T follicular helper cell (primary cell): ENCODE measurements at places on chromosomes 3 and 15.

DNA sequence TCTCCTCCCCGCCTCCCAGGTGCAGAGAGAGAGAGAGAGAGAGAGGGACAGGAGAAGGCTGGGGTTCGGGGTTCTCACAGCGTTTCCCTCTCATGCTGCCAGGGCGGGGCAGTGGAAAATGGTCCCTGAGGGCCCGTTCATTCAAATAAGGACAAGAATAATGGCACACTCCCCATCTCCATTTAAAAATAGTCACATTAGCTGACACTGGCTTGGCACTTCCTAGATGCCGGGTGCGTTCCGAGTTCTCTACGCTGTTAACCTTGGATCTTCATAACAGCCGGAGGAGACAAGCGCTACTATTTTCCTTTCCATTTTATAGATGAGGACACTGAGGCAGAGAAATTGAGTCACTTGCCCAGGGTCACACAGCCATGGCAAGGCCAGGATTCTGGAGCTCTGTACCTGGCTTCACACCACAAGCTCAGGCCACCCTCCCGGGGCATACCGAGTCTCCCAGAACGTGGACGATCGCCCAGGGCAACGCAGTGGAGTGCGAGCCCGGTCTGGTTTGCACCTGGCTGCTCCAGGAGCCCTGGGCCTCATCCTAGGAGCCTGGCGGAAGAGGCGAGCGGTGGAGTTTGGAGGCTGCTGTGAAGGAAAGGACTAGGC lies 608 bp upstream of the SLC6A6 start:
- DNase-seq, result no peak

DNA sequence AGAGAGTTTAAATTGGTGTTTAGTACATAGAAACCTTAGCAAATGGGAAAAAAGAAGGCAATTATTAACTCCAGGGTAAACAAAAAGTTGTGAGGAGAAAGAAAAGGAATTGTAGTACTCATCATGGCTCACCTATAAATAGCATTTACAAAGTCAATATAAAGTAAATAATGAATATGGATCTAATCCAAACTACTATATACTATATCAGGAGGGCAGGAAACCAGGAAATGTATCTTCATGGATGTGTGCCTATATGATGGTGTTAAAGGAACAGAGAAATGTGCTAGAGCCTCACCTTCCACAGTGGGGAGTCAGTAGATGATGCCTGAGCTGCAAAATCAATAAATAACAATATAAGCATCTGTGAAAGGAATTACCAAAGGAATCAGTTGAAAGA lies 208.9 kb downstream of the FAM43A start:
- DNase-seq, result no peak

DNA sequence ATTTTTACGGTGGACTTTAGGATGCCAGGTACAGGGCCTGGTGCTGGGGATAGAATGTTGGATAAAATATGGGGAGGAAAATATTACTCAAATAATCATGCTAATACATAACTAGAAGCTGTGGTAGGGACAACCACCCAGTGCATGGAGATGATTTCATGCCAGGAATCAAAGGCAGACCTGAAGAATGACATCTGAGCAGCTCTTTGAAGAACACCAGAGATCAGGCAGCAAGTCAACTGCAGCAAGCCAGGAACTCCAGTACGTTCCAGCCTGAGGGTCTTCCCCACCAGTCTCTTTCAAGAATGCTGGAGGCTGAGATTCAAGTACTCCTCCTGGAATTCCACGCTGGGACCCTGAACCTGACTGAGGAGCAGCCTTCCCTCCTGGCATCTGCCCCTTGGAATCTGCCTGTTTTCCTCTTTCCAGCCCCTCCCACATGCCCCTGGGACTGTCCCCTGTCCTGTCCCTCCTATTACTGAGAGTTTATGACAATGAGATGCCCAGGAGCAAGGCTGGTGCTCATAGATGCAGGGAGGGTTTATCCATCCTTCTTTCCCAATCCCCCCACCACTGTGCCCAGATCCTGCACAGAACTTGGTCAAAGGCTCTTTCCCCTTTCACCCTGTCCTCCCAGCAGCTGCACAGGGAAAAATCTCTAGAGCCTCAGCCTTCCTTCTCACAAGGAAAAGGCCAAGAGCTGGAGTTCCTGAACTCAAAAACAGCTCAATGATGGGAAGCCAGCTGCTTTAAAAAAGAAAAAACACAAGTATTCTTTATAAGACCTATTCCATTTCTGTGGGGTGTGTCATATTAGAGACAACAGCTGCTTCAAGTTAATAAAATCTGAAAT lies 68.0 kb downstream of the PDZRN3 start:
- DNase-seq, result no peak

- DNase-seq, result no peak
Measured at GRCh38 chr15:60128710-60129109, 124.6 kb downstream of the FOXB1 start.

GRCh38 chr3:172307141-172307560 lies 141.1 kb downstream of the GHSR start:
- no peak for DNase-seq

DNA sequence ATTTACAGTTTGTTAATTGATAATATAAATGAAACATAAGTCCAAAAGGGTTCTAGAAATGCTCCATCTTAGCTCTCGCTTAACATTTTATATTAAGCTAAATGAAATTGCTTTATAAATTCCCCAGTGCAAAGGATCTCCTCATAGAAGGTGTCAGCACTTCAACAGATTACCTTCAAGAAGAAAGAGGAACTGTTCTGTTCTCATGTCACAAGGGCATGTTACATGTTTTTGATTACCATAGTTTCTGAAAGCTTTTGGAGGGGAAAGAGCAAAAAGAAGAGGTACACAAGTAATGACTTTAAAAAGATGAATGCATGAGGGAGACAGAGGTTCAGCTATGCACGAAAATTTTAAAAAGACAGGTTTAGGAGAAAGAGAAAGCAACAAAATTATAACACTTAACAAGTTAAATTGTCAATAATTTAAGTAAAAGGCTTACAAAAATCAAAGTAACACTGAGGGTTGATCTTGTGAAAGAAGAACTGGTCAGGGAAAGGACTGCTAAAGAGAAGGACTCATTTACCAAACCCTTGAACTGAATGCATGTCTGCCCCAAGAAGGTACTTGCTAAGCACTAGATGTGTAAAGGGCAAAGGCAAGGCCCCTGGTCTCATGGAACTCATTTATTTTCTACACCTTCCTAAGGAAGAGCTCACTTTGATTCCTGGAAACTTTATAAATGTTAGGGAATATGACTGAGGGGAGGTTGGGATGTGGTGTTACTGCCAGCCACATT lies 45.1 kb downstream of the CCDC191 start:
- DNase-seq, result no peak

DNA sequence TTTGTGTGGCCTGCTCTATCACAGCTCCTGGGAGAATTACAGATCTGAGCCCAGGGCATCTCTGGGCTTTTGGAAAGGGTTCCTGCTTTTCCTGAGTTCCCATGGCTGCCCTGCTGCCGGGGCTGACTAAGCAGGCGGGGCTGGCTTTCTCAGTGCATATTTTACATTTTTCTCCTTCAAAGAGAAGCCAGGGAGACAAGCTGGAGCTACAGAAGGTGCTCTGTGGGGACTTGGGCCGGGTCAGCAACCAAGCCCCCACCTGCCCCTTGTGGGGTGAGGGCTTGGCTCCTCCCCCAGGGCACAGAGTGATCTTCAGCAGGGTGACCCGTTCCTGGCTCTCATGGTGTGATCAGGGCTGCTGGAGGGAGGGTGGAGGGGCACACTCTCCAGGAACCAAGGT lies 17.4 kb downstream of the ABTB1 start:
- DNase-seq, result no peak

- no peak for DNase-seq
Measured at GRCh38 chr3:182124187-182124586, 412.5 kb downstream of the SOX2 start.

DNA sequence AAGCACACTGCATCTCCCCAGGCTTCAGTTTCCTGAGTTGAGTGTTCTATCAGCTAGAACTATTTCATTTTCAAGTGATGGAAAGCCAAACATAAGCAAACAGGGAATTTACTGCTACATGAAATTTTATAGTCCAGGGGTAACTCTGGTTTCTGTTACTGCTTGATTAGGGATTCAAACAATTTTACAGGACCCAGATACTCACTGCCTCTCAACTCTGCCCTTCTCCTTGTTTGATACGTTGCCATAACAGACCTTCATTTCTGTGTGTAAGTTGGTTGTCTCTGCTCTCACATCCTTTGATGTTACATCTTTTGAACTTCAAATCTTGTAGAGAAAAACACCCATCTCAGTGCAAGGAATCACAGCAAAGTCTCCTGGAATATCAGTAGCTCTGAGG lies 572.7 kb downstream of the UNC13C start:
- no peak for DNase-seq

GRCh38 chr3:156763931-156764720 lies 62.0 kb upstream of the LEKR1 start:
- no peak for DNase-seq

DNA sequence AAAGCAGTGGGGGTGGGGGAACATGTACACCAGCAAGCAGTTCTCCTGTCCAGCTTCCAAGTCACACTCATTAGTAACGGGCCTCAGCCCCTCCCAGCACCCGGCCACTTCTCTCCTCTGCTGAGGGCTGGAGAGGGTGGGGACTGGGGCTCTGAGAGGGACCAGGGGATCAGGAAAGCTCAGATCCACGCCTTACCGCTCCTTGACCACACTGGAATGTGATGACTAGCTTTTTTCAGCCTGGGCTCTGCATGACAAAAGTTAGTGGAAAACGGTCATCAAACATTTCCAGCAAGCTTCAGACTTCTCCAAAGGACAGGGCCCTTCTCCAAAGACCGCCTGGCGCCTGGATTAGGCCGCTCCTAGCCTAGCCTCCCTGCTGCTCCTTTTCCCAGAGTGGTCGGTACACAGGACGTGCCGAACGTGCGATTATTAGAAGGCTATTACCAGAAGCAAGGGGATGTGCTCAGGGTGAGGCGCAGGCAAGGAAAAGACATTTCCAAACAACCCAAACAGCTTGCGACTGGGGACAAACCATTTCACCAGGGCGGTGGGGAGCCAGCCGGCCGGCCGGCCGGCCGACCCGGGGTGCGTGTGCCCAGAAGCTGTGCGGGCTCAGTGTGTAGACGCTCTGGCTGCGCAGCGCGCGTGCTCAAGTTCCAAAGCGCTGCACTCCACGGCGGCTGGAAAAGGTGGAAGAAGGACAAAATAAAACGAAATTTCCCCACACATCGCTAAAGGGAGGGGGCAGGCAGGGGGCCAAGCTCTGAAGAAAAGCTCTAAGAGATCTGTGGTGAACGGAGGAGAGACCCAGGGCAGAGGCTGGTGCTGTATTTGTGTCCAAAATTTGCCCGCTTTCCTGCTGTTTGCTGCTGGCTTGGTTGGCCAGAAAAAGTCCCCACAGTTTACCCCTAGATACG lies 51.0 kb upstream of the SSR3 start:
- DNase-seq, result no peak

DNA sequence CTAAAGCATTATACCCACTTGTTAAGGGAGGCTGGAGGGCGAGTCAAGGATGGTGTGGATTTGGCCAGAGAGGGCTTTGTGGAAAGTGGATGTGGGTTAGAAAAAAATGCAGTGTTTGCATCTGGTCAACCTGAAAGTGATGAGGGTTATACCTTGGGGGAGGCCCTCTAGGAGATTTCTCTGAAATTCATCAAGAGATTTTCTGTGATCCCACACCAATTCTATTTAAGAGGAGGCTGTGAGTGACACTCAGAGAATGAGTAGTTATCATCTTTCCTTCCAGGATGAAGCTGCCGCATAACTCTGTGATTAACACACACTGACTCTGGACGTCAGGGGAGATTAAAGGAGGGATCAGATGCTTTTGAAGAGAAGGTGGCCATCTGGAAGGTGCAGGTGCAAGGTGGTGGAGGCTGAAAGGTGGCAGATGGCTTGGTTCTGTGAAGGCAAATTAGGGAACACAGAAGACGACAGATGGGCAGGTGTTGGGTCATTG lies 54.8 kb downstream of the ANAPC13 start:
- no peak for DNase-seq

DNA sequence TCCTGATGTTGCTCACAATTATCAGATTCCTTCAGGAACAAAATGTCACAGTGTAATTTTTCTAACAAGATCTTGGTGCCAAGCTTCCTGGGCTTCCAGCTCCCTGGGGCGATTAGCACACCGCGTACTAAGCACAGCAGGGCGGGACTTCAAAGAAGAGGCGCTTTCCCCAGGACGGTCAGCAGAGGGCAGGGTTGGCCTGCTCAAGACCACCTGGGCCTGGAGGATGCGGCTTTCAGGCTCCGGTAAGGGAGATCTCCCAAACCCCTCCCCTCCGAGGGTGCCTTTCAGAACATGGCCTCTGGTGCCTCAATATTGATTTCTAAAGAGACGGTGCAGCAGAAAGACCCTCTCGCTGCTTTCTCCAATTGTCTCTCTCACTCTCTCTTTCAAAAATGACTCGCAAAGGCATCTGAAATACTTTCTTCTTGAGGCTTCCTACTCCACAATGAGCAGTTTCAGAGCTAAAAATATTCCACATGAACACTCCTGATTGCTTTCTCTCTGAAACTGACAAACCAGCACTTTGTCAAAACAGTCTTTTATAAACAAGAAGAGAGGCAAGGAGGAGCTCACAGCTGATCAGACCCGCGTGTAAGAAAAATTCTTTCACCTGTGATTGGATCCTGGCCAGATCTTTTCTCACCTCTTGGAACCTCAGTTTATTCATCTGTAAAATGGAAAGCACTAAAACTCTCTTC lies 154.0 kb downstream of the ADAMTS9 start:
- DNase-seq, result no peak

GRCh38 chr15:76335307-76336253 lies 993 bp upstream of the ISL2 start:
- DNase-seq, result no peak

- no peak for DNase-seq
Measured at GRCh38 chr15:97870771-97871170, 89.7 kb upstream of the ARRDC4 start.

DNA sequence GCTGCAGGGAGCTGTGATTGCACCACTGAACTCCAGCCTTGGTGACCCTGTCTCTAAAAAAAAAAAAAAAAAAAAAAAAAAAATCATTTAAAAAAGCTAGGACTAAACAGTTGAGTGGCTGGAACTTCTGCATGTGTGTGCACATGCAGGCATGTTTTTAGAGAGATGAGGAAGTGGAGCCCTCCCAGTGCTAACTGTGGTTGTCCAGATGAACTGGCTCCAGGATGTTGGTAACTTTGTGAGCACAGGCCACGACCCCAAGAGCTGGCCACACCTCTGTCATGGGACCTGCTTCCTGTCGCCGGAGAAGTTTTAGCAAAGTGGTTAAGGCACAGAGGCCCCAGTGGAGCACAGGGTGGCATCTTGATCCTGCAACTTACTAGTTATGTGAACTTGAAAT lies 27.0 kb downstream of the CHCHD6 start:
- no peak for DNase-seq

GRCh38 chr15:53272116-53272515 lies 482.0 kb upstream of the ONECUT1 start:
- no peak for DNase-seq

DNA sequence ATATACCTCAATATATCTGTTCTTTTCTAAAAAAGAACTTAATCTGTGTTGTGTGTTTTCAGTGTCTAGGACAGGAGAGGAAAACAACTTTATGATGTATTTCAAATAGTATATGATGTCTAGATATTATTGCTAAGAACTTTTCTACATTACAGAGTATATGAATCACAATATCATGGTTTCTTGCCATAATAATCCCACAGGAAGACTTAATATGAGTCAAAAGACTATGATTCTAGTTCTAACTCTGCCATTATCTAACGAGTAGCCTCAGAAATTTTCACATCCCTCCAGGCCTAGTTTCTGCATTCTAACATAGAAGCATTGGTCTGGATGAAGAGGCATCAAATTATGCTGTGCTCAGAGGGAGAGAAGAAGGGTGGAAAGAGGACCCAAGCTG lies 107.7 kb upstream of the SPRED1 start:
- DNase-seq, result no peak
